Ovary (tissue), 10 donors: ENCODE measurements at places on chromosomes 7 and 10. TPM values are rescaled to one million over a fixed set of nuclear protein-coding genes. Genes with fewer than 3 reads are reported as not detected.

DNA sequence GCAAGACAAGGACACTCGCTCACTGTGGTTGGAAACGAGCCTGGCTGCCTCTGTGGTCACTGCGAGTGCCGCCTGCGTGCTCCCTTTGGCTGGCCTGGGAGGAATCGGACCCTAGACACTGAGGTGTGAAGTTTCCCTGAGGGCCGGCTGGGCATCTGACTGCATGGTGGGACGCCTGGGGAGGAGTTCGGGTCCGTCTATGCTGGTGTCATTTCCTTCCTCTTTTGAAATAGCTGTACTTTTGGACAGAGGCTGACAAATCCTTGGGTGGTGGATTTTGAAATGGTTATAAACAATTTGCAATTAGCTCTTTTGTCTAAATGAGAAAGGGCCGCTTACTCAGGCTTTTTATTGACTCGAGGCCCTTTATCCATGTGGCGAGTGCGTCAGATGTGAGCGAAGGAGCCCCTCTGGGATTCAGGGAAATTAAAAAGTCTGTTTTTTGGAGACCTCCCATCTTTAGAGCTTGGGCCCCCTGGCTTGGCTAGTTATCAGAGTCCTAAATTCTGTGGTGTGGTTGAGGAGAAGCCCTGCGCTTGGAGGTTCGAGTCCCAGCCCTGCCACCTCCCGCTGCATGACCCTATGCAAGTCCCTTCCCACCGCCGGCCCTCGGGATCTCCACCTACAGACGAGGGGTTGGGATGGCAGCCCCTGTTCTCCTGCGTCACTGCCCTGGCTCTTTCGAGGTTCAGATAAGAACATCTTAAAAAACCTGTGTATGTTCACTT, 147.1 kb downstream of the RGS10 start:
- no peak for DNase-seq

DNA sequence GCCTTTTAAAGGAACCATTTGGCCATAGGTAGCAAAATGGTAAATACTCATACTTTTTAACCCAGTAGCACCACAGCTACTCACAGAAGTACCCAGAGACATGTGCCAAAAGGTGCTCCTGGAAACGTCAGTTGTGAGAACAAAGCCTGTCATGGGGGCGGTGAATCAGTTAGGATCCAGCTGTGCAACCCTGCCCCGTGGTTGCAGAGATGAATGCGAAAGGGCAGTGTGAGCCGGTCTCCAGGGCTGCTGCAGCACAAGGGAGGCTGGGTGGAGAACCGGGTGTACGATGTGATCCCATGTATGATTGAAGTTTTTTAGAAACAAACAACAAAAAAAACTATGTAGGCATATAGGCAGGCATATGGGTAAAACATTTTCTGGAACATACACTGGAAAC, 1.3 kb upstream of the LRRC18 start:
- DNase-seq, result no peak

- DNase-seq, result no peak
Observed at GRCh38 chr7:18350678-18351077, 144.9 kb upstream of the HDAC9 start.

DNA sequence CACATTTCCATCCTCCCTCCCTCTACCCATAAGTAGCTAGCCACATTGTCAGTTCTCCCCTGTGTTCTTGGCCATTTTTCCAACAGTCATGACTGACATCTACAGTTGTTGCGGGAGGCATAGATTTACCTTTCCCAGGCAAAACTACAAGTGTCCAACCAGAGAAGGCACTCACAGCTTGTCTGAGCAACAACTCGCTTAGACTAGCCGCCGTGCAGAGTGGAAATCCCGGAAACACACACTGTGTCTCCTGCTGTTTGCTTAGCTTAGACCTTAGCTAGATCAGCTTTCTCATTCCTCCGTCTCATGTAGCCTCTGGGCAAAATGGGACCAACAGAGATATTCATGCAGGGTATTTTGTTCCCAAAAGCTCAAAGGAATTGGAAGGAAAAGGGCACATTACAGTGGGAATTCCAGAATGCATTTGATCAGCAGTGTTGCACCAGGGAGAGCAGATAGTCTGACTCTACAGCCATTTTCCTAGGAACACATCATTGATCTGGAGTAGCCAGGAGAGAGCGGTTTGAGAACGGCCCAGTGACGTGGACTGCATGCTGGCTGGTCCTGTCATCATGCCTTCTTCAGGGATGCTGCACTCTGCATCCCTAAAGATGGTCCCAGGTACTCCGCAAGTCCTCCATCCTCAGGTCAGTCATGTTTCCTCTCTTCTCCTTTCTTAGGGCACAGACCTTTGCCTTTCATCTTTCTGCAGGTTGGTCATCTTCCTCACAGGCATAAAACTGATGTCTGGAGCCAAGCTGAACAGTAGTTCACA, 89.4 kb downstream of the C10orf90 start:
- no peak for DNase-seq

- DNase-seq, result peak; percentile 84
Observed at GRCh38 chr10:45420453-45421192, 46.6 kb downstream of the ALOX5 start.

GRCh38 chr7:20542594-20542993, 72.9 kb upstream of the ABCB5 start:
- DNase-seq, result no peak

GRCh38 chr10:118028619-118029018, 18.1 kb downstream of the RAB11FIP2 start:
- DNase-seq, result no peak

FANK1 gene
- 5.3 TPM for polyA plus RNA-seq

MKI67 gene
- 0.23 TPM for polyA plus RNA-seq
